Activated CD4-positive, alpha-beta T cell treated with anti-CD3 and anti-CD28 coated beads, Interleukin-2, amount 10 ng/mL, durations not matched to agents 24 days and 14 days (primary cell): ENCODE measurements at places on chromosomes 5 and 9.

GRCh38 chr9:114811301-114811700 lies 5.5 kb upstream of the TNFSF15 start:
- DNase-seq: no peak

- no peak for DNase-seq
Observed at GRCh38 chr5:9058666-9059065, 487.2 kb downstream of the SEMA5A start.

- no peak for DNase-seq
Observed at GRCh38 chr5:102289251-102289899, 6.7 kb downstream of the SLCO4C1 start.

- DNase-seq: no peak
Observed at GRCh38 chr5:127367946-127368465, 77.4 kb downstream of the MEGF10 start.

- DNase-seq: no peak
Observed at GRCh38 chr5:127042593-127042992, 12.2 kb upstream of the MARCHF3 start.

DNA sequence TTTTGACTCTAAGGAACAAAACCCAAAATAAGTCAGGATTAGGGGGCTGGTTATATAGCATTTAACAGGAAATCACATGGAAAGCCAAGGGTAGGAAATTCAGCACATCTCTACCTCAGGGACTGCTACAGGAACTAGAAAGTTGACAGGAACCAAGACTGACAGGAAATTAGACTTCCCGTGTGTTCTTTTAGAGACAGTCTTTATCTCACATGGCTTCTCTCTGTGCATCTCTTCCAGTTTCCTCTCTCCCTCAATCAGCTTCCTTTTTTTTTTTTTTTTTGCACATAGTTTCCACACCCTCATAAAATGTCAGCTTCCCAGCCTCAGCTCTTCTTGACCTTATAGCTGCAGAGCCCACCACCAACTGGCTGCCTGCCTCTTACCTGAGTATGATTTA lies 4.8 kb downstream of the RECK start:
- DNase-seq: no peak
